Stomach (tissue), 19 donors: ENCODE measurements at places on chromosomes 3 and 15. TPM values are rescaled to one million over a fixed set of nuclear protein-coding genes. Genes with fewer than 3 reads are reported as not detected.
A peak's percentile ranks its signal among the peaks of the same experiment; 100 is the strongest.

- peaks cover 5% of the 10 kb centered on the region for H3K4me1 ChIP-seq
- peak; percentile 23 for DNase-seq
- no peak overlapping the region for H3K27ac ChIP-seq
- no peaks in the 10 kb centered on the region for H3K27me3 ChIP-seq
- H3K36me3 ChIP-seq = no peaks in the 10 kb centered on the region
Observed at GRCh38 chr3:149314807-149315578, 18.4 kb downstream of the TM4SF18 start.

DNA sequence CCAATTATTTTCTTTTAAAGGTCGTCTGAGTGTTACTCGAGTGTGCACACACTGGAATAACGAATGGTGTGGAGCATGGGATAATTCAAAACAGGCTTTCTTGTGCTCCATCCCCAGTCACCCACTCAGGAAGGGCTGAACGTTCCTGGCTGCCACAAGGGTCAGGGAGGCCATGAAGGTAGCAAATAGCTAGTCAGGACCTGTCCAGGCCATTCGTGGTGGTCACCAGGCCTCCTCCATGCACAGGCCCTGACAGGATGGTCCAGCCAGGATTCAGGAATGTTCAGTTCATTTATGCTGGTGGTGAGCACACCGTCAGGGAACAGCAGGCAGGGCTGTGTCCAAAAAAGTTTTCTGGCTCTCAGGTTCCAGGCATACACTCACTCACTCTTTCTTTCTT lies 11.7 kb upstream of the NR2E3 start:
- no peak overlapping the region for H3K4me3 ChIP-seq
- no peaks in the 10 kb centered on the region for H3K36me3 ChIP-seq
- no peaks in the 10 kb centered on the region for H3K4me1 ChIP-seq
- no peaks in the 10 kb centered on the region for H3K27me3 ChIP-seq
- H3K27ac ChIP-seq = no peak overlapping the region
- DNase-seq = no peak

DNA sequence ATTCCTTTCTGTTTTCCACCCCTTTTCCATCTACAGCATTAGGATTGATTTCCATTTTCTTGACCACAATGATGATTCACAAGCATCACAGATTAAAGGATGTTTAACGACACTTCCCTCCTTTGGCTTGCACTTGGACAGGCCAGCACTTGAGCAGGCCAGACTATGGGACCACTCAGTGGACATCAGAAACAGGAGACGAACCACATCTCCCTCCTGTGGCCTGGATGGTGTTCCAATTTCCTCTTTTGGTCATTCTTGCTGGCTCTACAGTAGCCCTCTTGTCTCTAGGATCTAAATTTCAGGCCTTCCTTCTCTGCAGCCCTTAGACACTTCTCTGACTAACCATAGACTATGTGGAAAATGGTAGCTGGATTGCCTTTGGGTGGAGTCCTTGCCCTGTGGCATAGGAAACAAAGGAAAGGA lies 78.8 kb upstream of the BOC start:
- no peak overlapping the region for H3K27ac ChIP-seq
- no peaks in the 10 kb centered on the region for H3K36me3 ChIP-seq
- no peak for DNase-seq
- H3K4me1 ChIP-seq = peaks cover 13% of the 10 kb centered on the region

DNA sequence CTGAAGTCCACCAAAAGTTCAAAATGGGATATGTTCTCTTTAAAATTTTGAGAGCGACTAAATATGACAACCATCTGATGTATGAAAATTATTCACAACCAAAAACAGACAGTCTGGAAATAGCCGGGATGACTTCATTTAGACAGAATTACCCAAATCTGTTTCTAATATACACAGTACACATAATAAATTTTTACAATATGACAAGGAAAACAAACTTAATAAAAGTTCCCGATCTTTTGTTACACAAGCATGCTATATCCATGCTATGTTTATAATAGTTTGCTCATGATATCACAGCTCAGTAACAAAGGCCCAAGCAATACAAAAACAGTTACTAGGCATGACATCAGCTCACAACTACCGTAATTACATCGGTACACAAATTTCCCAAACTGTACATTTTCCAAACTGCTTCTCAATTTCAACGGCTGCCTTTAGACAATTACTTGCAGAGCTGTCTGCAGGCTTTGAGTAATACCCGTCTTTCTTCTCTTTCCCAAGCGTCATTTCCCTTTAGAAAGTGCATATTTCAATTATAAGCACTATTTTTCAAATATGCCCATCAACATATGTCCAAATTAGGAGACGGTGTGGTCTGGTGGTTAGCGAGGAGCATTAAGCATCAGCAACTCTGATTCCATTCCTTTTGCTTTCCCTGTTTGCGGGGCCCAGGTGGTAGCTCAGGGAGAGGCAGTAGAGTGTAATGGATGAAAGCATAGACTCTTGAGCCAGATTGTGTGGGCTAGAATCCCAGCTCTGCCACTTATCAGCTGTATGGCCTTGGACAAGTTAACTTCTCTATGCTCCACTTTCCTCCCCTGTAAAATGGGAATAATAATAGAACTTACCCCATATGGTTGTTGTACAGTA lies 481.2 kb downstream of the FOXP1 start:
- H3K4me3 ChIP-seq = no peak overlapping the region
- H3K36me3 ChIP-seq = no peaks in the 10 kb centered on the region
- H3K27ac ChIP-seq = peak overlapping the region; percentile 69
- peaks cover 99% of the 10 kb centered on the region for H3K4me1 ChIP-seq
- no peaks in the 10 kb centered on the region for H3K27me3 ChIP-seq

Gene B3GALNT1
- total RNA-seq = 12.5 TPM

Gene DISP2
- total RNA-seq = 0.58 TPM

Gene CLDN16
- 0.29 TPM for total RNA-seq
